ENCODE measurements at places on chromosomes 11 and 22. TPM values are rescaled to one million over a fixed set of nuclear protein-coding genes. Genes with fewer than 3 reads are reported as not detected.

The MIOX gene
- total RNA-seq, result not detected

The RAC2 gene
- 8.8 TPM for total RNA-seq

The C22orf15 gene
- 0.46 TPM for total RNA-seq

The GGTLC2 gene
- not detected for total RNA-seq

The MAPK8IP1 gene
- total RNA-seq, result 5.2 TPM

The FAM111B gene
- 15.6 TPM for total RNA-seq

The UBTFL1 gene
- not detected for total RNA-seq

The PGA4 gene
- not detected for total RNA-seq

The CSNK2A3 gene
- total RNA-seq, result 1.5 TPM

The FAT3 gene
- under 0.01 TPM for total RNA-seq

The AQP11 gene
- 0.30 TPM for total RNA-seq

The NPTXR gene
- 0.32 TPM for total RNA-seq

The ENTHD1 gene
- total RNA-seq, result not detected

The A4GALT gene
- 17.8 TPM for total RNA-seq

The MS4A6E gene
- total RNA-seq, result not detected

The MYBPC3 gene
- not detected for total RNA-seq

The DKK3 gene
- total RNA-seq, result 223 TPM

The UBQLNL gene
- total RNA-seq, result not detected

The GRIA4 gene
- total RNA-seq, result not detected

The ZFPL1 gene
- total RNA-seq, result 34.7 TPM

The TSPAN18 gene
- 5.9 TPM for total RNA-seq

The TMEM135 gene
- 27.5 TPM for total RNA-seq

The CCDC87 gene
- total RNA-seq, result 0.15 TPM

The GGTLC3 gene
- total RNA-seq, result not detected

The FIBIN gene
- total RNA-seq, result 0.32 TPM

Data from epithelial cell of umbilical artery (primary cell).